ENCODE measurements at places on chromosomes 5 and 9. TPM values are rescaled to one million over a fixed set of nuclear protein-coding genes. Genes with fewer than 3 reads are reported as not detected.

LCN12 gene
- not detected for total RNA-seq

FRRS1L gene
- 4.5 TPM for total RNA-seq

PPIC gene
- total RNA-seq = 79.2 TPM

SIT1 gene
- 0.81 TPM for total RNA-seq

FOXD4L6 gene
- not detected for total RNA-seq

SHLD3 gene
- 3.0 TPM for total RNA-seq

STKLD1 gene
- total RNA-seq = 8.3 TPM

ECM2 gene
- total RNA-seq = 8.1 TPM
